Activated T-helper 1 cell treated with anti-CD3 and anti-CD28 coated beads, Interleukin-12 subunit alpha, Interleukin-12 subunit beta, Interleukin-2, Interleukin-4 antibody, amounts not matched to agents 30 ng/mL and 10 ng/mL and 1 ng/mL, durations not matched to agents 14 hours and 24 hours and 36 hours (primary cell): ENCODE measurements at places on chromosomes 6 and 20.

- DNase-seq = no peak
These were observed 30.0 kb downstream of the DZANK1 start for GRCh38 chr20:18436847-18437246.

DNA sequence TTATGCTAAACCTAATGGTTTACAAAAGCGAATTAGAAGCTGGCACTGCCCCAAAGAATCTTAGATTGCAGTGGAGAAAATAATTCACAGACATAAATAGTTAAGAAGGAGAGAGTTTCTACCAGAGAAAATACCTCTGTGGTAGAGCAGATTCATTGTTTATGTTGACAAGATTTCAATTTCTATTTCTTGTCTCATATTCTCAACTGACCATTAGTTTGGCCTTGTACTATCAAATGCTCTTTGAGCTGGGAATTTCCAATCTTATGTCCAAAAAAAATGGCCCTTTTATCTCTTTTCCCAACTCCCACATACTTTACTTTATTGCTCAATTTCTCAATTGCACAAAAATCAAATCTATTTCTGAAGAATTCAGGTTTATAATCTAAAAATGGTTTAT lies 804.1 kb upstream of the CITED2 start:
- DNase-seq = no peak

DNA sequence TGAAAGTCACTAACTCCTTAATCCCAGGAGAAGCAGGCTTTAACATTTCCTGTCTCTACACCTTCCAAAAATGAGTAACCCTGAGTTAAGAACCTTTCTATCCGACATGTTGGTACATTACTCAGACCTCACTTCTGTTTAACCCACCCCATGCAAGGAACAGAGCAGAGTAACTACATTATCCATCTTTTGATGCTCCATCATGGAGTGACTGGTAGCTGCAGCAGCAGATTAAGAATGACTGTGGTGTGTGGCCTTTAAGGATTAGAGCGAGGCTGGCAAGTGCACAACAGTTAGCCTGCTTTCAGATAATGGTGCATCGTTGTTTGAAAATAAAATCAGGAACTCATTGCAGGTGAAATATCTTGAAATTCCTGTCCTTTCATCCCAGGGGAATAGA lies 2.0 kb downstream of the TRAF3IP2 start:
- DNase-seq = no peak

DNA sequence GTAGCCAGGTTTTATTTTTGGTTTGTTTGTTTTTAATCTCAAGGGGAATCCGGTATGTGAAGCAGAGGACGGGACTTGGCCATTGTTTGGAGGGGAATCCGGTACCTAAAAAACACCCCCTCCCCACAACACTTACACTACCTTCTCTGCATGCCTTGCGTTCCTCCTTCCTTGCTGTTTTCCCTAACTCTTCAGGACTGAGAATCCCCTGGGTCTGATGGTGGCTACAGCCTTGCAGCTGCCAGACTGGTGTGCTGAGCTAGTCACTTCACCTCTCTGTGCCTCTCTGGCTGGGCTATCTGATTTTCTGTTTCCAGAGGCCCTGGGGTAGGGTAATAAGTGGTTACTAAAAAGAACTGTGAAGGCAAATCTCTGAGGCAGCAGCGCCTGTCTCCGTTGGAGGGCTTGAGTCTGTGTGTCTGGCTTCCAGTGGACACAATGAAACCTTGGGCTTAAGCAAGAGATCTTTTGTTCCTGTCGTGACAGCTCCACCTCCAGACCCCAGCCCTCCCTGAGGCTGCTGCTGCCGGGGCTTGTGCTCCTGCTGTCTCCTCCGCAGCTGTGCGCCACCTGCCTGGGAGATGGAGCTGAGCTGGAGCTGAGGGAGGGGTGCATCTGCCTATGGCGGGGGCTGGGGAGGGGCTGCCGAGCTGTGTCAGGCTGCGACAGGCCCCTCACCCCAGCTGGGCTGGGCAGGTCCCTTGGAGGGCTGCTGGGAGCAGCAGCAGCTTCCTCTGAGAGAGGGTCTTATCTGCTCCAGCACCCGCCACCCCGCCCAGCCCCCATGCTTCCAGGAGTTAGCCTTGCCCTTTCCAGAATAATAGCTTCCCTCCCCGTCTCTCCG lies 65.8 kb upstream of the CCDC167 start:
- no peak for DNase-seq

DNA sequence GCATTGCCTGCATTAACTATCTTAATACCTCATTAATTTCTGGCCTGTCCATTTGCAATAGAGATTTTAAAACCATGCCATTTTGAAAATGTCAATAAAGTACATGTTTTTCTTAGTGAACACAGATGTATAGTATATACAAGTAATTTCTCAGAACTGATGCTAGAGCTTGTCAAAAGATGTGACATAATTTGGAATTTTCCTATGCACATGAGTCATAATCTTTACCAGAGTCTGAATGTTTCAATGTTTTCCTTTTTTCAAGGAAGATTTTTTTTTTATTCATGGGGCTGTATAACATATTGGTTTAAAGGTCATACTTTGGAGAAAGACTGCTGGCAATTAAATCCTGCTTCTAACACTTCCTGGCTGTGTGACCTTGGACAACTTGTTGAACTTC lies 1347.5 kb upstream of the ADGRB3 start:
- no peak for DNase-seq

- no peak for DNase-seq
These were observed 9.1 kb downstream of the BPIFB3 start for GRCh38 chr20:33062825-33063149.

DNA sequence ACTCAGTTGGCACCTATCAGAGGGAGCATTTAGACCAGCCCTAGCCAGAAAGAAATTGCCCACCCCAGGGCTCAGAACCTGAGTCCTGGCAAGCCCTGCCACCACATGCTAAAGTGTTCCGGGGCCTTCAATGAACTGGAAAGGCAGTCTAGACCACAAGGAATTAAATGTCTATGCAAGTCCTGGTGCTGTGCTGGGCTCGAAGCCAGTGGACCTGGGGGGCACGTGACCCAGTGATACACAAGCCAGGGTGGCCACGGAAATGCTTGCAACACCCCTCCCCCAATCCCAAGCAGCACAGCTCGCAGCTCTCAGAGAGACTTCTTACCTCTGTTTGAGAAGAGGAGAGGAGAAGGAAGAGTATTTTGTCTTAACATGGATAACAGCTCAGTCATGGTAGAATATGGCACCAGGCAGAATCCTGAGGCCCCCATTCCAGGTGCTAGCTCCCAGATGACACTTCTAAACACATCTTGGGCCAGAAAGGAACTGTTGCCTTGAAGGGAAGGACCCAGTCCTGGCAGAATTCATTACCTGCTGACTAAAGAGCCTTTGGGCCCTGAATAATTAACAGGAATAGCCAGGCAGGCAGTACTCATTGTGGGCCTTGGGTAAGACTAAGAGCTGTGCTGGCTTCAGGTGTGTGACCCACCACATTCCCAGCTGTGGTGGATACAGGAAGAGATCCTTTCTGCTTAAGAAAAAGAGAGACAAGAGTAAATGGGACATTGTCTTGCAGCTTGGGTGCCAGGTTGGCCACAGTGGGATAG lies 111.3 kb downstream of the BTBD9 start:
- no peak for DNase-seq

GRCh38 chr6:41936073-41936837 lies 5.4 kb downstream of the CCND3 start:
- DNase-seq = peak; percentile 83

- no peak for DNase-seq
These were observed 222.6 kb downstream of the MYLK4 start for GRCh38 chr6:2528156-2528555.

GRCh38 chr6:38067263-38067980 lies 247.9 kb downstream of the ZFAND3 start:
- DNase-seq = no peak
